Lower leg skin (tissue), 4 donors: ENCODE measurements at places on chromosomes 2 and 18. TPM values are rescaled to one million over a fixed set of nuclear protein-coding genes. Genes with fewer than 3 reads are reported as not detected.

DNA sequence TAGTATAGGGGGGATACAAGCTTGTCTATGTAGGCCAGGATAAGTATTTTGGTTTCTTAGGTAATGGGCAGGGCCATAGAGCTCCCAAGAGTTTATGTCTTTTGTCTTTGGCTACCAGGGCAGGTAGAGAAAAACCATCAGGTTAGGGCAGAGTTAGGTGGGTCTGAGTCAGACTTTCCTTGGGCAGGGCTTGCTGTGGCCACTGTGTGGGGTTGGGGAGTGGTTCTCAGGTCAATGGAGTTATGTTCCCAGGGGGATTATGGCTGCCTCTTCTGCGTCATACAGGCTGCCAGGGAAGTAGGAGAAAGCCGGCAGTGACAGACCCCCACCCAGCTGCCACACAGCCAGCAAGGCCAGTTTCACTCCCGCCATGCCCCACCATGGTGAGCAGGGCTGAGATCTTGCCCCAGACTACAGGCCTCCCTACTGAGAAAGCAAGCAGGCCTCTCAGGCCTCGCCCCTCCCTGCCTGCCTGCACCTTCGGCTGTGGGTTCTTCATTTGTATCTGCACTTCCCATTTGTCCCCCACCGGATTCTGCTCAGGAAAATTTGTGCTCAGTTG is 55.5 kb downstream of the RPIA start:
- DNase-seq: no peak

- no peak for DNase-seq
Observed at GRCh38 chr2:233855345-233855744, 1.0 kb upstream of the HJURP start.

DNA sequence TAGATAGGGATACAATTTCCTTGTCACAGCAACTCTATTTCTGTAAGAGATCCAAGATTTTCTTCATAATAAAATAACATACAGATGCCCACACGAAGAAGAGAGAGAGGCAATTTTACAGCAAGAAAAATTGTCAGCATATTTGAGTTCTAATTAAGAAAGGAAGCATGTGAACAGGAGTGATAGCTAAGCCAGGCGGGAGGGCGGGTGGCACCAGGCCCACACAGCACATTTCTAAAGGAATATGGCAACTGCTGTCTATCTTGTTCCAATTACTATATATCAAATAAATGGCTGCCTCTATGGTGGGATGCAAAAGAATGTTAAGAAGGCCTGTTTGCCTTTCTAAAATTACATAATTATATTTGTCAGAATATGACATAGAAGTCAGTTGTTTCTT is 248.3 kb upstream of the DOK6 start:
- no peak for DNase-seq

DNA sequence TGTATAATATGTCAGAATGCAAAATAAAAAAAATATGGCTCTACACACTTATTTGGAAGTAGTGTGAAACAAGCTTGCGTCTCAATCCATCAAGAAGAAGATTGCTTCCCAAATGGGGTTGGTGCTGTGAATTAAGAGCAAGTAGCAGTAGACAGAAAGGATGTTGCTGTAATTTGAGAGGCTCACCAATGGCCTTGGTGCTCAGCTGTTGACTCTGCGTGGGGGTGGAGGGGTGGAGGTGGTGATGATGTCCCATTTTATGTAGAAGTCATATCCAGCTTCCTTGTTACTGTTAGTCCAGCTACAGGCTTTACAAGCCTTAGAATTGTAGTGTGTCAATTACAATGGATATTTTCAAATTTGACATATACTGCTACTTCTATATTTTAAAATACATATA is 223.4 kb upstream of the RND3 start:
- no peak for DNase-seq

DNA sequence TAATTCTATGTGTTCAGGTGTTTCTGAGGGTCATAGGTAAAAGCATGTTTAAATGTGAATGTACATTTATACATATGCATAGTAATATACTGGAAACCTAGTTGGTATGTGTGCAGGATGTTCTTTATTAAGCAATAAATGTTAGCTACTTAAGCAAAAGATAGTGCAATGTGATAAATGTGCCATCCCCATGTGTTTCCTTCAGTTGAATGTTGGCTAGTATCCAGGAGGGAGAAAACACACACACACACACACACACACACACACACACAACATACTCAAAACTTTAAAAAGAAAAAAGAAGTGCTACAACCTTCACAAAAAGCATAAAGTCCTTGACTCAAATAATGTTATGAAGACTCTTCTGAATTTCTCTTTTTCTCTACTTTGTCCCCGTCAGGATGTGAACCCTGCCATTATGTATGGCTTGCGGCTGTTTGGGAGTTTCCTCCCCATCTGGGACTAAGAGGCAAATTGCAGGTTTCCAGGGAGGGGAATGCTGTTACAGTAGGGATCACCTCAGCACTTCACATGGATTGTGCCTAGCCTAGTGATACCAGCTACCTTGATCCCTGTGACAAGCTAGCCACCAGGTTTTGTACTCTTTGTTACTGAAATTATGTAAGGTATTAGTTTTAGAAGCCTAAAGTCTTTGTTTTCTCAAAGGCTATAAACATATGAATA is 82.6 kb downstream of the IKZF2 start:
- no peak for DNase-seq

DNA sequence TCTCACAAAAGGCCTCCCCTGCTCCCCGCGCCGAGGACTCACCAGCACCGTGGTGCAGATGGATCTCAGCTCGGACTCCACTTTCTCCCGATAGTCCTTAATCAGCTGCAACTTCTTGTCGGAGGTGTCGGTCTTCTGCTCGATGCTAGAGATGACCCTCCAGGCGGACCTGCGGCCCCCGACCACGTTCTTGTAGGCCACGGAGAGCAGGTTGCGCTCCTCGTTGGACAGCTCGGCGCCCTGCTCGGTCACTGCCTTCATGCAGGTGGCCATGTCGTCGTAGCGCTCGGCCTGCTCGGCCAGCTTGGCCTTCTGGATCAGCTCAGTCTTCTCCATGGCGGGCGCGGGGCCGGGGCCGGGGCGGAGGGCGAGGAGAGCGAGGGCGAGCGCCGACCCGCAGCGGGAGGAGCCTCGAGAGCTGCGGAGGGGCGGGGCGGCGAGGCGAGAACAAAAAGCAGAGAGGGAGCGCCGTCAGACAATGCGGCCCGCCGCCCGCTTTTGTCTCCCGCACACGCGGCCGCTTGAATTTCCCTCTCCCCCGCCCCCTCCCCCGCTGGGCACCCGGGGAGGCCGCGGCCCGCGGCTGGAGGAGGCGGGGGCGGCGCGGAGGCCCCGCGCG is 571 bp downstream of the YWHAQ start:
- DNase-seq: peak; percentile 96

DNA sequence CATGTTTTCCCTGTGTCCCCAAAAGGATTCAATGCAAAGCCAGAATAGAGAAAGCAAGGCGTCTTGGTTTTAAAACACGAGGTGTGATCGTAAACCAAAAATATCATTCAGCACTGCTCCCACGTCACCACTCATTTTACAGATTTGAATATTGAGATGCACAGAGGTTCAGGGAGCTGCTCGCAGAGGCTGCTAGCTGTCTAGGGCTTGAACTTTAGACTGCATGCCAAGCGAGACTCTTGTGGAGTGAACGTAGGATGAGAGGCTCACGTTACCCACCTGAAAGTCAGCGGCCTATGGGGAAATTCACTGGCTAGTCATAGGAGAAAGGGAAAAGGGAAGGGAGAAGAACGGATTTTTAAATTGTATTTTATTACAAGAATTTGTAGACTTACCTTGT is 130.1 kb downstream of the MBP start:
- peak; percentile 50 for DNase-seq

GRCh38 chr2:175536059-175536458 is 354.5 kb upstream of the ATP5MC3 start:
- DNase-seq: no peak

DNA sequence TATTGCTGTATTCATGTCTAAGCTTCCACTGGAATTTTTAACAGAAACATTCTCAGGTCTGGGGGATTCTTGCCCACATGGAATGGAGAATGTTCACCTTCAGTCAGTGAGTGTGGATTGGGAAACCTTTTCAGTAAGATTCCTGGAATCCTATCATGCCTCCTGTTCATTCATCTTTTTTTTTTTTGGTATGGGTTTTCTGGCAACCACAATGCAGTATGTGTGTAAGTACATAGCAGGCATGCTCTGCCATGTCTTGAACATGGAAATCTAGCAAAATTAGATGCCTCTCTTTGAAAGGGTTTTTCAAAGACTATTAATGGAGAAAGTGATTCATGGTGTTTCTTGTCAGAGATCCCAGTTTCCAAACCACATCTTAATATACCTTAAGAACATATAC is 176.5 kb downstream of the LTBP1 start:
- DNase-seq: no peak

DNA sequence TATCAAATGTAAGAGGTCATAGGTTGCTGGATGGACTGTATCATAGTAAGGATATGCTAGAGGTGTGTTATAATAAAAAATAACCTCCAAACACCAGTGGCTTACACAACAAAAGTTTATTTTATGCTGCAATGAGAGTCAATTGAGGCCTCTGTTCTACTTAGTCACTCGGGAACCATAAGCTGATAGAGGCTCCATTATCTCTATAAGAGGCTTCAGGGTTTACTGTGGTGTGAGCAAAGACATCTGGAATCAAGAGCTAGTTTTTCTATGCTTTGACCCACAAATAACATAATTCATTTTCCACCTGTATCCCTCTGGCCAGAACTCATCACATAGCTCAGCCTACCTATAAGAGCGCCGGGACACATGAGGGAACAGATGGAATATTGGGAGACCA is 47.5 kb upstream of the NEMP2 start:
- DNase-seq: no peak

DNA sequence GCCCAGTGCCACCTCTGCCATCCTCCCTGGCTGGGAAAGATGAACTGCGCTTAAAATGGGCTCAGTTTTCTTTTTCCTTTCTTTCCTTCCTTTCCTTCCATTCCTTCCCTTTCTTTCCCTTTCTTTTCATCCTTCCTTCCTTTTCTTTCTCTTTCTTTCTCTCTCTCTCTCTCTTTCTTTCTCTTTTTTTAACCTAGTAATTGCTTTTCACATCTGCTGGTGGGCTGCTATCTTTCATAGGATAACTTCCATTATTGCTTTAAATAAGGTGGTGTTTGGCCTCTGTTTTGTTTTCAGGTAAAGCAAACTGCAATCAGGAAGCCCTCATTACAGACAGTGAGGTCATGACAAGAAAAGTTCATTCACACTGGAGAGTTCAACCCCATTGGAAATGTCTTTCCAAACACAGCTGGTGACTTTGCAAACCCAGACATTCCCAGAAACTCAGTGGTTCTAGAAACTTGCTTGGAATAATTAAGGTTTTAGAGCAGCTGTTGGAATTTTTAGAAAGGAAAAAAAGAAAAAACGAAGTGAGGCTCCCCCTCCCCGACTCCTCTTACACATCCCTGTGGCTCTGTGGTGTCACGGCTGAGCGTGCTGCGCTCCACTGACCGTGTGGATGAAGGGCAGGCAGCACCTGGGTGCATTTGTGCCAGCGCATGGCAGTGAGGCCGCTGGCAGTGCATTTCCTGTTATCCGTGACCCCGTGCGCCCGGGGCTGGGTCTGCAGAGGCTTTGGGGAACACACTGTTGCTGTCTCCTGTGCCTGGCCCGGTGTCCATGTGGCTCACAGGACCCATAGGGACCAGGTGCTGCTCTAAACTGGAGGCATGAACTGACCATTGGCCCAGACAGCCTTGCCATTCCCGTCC is 76.9 kb downstream of the MBP start:
- peak; percentile 84 for DNase-seq

DNA sequence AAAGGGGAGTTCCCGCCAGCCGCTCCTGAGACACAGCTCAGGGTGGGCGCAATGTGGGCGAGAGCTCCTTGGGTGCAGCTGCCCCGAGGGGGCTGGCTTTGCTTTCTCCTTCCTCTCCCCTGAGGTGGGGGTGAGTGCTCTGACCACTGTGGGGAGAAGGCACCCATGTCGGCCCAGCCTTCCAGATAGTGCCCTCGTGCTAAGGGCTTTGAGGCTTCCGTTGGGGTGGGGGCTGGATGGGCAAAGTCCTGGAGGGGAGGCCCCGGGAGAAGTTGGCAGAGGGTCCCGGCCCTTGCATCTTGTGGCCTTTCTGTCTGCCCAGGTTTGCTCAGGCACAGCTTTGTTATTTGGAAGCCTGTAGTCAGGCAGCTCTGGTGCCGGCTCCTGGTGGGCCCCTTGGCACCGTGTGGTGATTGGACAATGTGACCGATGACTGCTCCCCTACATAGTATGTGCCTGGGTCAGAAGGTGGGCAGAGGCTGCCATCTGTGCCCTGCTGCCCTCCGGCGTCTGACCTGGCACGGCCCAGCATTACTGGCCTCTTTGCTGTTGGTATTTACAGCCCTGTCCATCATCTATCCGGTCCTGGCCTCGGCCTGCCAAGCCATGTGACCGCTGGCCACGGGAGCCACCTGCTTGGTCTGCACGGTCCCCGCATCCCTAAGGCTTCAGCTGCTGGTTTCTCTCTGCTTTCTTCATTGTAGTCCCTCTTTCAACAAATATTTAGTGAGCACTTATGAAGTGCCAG is 50.8 kb downstream of the TWIST2 start:
- no peak for DNase-seq

GRCh38 chr2:43179942-43180341 is 46.5 kb downstream of the ZFP36L2 start:
- DNase-seq: no peak

DNA sequence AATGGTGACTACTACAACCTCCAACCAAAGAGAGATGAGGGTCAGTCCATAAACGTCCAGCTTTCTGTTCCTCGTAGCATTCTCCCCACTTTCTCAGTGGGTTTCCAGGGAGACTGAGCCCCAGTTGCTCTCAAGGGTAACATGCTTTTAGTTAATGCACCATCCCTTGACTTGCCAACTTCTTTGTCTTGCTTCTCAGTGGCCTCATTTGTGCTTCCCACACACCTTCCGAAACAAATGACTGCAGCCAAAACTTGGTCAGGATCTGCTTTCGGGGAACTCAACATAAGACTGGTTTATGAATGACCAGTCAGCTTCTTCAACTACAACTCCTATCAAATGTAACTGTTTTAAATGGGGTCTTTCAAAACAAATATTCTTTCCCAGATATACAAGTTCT is 94.1 kb downstream of the COL6A3 start:
- no peak for DNase-seq

GRCh38 chr2:28047681-28048080 is 157.2 kb downstream of the BABAM2 start:
- DNase-seq: no peak

- no peak for DNase-seq
Observed at GRCh38 chr2:235501673-235502031, 7.8 kb downstream of the AGAP1 start.

CCDC85A gene
- 2.7 TPM for total RNA-seq

TRIB2 gene
- 26.1 TPM for total RNA-seq

AMER3 gene
- total RNA-seq: not detected

CD8B2 gene
- total RNA-seq: 0.17 TPM

CCDC148 gene
- total RNA-seq: 1.6 TPM

CDK15 gene
- 0.30 TPM for total RNA-seq
